T-helper 2 cell treated with Interferon-gamma antibody and Interleukin-4, amounts not matched to agents 5 μg/mL and 100 μg/mL, for 36 hours (primary cell): ENCODE measurements at places on chromosomes 6 and 20.
A peak's percentile ranks its signal among the peaks of the same experiment; 100 is the strongest.

DNA sequence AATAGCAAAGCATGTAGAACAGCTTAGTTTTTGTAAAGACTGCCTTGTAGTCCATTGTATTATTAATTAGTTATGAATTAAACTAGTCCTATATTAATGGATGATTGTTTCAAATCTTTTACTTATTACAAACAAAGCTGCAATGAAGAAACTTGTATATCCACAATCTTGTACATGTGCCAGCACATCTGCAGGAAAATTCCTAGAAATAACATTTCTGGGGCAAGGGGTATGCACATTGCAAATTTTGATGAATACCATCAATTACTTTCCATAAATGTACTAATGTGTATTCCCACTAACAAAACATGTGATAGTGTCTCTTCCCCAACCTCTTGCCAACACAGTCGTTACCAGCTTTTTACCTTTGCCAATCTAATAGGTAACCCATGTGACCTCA lies 73.6 kb upstream of the AKAP12 start:
- DNase-seq: no peak
- no peaks in the 10 kb centered on the region for H3K36me3 ChIP-seq
- H3K27ac ChIP-seq: no peak overlapping the region
- no peaks in the 10 kb centered on the region for H3K4me1 ChIP-seq
- H3K27me3 ChIP-seq: peaks cover 10% of the 10 kb centered on the region

DNA sequence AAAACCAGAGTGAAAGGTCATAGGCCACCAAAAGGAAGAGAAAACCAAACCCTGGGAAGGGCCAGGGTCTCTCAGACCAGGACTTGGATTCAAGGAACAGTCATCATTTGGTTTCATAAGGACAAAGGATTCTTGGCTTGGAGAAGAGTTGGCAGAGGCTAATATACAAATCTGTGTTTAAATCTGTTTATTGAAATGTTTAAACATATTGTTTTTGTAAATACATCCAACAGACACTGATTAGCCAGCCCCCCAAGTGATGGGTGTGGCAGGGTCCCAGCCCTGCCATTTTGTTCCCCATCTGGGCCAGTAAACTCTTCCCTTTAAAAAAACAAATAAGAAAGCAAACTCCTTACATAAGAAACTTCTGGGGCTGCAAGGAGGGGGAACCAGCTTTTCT lies 6.1 kb upstream of the ZNF831 start:
- no peaks in the 10 kb centered on the region for H3K27me3 ChIP-seq
- H3K36me3 ChIP-seq: peaks cover 15% of the 10 kb centered on the region
- no peak for DNase-seq
- no peak overlapping the region for H3K4me3 ChIP-seq

- no peak for DNase-seq
- H3K4me3 ChIP-seq: no peak overlapping the region
- H3K27me3 ChIP-seq: no peaks in the 10 kb centered on the region
- H3K36me3 ChIP-seq: peaks cover 9% of the 10 kb centered on the region
These were observed 31.2 kb upstream of the CCND3 start for GRCh38 chr6:41972826-41973225.

- no peaks in the 10 kb centered on the region for H3K4me1 ChIP-seq
- H3K27me3 ChIP-seq: no peaks in the 10 kb centered on the region
- H3K27ac ChIP-seq: no peak overlapping the region
- no peaks in the 10 kb centered on the region for H3K36me3 ChIP-seq
- no peak overlapping the region for H3K4me3 ChIP-seq
- DNase-seq: no peak
These were observed 70.4 kb upstream of the SLC24A3 start for GRCh38 chr20:19141998-19142397.

DNA sequence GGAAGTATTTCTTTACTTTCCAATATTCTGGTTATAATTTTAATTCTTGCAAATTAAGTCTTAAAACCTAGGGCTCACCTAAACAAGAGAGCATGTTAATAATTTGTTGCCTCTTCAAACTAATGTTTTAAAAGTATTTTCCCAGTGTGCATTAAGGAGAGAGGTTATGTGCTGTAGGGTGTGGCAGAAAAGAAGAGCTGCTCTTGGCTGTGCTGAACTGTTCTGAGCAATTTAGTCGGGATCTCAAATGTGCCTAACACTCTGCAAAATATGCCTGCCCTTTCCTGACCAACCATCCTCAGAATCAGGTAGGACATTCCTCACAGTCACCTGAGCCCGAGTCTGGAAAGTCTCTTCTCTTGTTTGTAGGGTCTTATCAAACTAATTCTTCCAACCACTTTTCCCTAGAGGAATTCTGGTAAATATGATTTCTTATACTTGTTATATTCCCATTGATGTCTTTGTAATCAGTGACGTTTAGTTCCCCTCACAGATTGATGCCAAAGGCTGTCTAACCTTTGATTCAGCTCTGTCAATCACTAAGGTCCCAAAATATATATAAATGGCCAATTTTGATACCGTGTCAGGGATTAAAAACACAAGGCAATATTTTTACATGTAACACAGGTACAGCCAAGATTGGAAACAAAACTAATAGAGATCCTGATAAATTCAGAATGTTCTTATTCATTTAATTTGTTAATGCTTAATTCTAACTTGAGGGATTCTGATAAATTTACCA lies 298.4 kb downstream of the ADGB start:
- H3K4me1 ChIP-seq: peaks cover 3% of the 10 kb centered on the region
- no peak overlapping the region for H3K27ac ChIP-seq
- no peaks in the 10 kb centered on the region for H3K36me3 ChIP-seq
- H3K27me3 ChIP-seq: peaks cover 2% of the 10 kb centered on the region
- no peak overlapping the region for H3K4me3 ChIP-seq

- peak overlapping the region; percentile 74 for H3K27ac ChIP-seq
- peak overlapping the region; percentile 78 for H3K4me3 ChIP-seq
- H3K36me3 ChIP-seq: peaks cover 27% of the 10 kb centered on the region
- H3K27me3 ChIP-seq: no peaks in the 10 kb centered on the region
These were observed 87.3 kb upstream of the TULP1 start for GRCh38 chr6:35599761-35600658.

DNA sequence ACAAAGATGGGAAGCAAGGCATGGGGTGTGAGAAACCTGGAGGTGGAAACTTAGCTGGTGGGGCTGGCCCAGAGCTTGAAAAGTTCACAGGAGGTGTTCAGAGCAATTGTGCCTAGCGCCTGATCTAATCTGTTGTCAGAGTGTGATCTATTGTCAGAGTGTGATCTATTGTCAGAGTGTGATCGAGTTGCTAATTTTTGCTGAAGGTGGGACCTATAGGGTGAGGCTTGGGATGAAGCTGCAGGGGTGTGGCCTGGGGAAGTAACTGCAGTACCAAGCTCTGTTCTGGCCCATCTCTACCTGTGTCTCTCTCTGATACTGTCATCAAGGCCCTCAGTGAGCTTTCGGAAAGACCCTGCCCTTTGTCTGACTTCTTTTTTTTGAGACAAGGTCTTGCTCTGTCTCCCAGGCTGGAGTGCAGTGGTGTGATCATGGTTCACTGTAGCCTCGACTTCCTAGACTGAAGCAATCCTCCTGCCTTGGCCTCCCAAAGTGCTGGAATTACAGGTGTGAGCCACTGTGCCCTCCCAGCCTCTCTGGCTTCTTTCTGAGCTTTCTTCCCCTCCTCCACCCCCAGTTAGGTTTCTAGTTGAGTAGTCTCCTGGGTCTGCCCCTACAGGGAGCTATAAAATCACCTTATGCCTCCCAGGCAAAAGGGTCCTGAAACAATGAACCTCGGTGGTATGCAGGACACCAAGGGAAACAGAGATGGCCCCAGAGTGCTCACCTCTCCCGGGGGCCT lies 150.8 kb upstream of the RNF24 start:
- peaks cover 56% of the 10 kb centered on the region for H3K4me1 ChIP-seq
- H3K27me3 ChIP-seq: no peaks in the 10 kb centered on the region
- H3K27ac ChIP-seq: peak overlapping the region; percentile 43
- DNase-seq: no peak
- H3K4me3 ChIP-seq: no peak overlapping the region

DNA sequence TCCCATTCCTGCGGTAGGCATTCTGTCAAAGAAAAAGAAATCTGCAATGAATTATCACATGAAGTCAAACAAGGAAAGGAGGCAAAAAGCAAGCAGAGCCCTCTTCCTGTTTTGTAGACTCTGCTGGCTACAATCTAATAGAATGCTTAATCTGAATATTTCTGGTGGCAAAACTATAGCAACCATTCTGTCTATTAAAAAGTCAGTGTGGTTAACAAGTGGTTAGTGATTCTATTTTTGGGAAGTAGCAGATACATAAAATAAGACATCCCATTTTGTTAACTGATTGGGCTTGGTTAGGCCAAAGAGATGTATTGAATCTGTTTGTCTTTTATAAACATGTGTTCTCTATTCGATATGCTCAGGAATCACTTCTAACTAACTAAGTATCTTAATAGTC lies 442.3 kb downstream of the CDC5L start:
- peaks cover 10% of the 10 kb centered on the region for H3K36me3 ChIP-seq
- no peak overlapping the region for H3K27ac ChIP-seq
- peaks cover 25% of the 10 kb centered on the region for H3K4me1 ChIP-seq
- no peak for DNase-seq

DNA sequence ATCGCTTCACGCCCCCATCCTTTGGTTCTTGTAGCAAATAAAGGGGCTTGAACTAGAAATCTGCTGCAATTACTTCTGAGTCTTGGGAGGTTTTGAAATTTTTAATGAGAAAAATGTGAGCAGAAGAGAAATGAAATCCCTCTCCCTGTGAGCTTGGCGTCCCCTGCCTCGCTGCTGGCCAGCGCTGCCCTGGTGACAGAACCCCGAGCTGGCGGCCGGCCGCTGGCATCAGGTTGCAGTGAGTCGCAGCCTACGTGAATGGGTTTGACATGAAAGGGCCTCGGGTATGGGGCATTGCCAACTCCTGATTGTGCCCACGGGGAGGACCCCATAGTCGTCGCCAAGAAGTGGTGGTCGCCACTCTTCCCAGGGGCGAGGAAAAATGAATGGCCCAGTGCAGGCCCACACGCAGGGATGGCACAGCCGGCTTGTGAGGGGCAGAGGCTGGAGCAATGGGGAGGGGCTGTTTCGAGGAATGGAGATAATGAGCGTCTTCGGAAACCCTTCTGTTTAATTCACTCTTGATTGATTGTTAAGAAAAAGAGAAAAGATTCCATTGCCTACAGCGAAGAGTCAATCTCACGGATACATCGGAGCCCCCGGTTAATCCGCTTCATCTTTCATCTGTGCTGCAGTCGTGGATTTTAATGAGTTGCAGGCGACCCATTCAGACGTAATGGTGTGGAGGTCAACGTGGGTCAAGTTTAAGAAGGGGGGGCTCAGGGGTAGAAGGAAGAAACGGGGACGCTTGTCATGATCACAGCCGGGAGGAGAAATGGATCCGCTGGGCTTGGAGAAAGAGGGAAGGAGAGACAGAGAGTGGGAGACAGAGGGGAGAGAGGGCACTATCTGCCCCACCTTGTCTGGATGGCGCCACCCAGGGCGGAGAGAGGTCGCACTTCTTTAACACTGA lies 380.1 kb downstream of the THBS2 start:
- H3K27me3 ChIP-seq: no peaks in the 10 kb centered on the region
- no peaks in the 10 kb centered on the region for H3K36me3 ChIP-seq
- no peaks in the 10 kb centered on the region for H3K4me1 ChIP-seq

GRCh38 chr6:130293800-130294199 lies 71.0 kb upstream of the SAMD3 start:
- no peak overlapping the region for H3K4me3 ChIP-seq
- no peaks in the 10 kb centered on the region for H3K4me1 ChIP-seq
- H3K36me3 ChIP-seq: no peaks in the 10 kb centered on the region

DNA sequence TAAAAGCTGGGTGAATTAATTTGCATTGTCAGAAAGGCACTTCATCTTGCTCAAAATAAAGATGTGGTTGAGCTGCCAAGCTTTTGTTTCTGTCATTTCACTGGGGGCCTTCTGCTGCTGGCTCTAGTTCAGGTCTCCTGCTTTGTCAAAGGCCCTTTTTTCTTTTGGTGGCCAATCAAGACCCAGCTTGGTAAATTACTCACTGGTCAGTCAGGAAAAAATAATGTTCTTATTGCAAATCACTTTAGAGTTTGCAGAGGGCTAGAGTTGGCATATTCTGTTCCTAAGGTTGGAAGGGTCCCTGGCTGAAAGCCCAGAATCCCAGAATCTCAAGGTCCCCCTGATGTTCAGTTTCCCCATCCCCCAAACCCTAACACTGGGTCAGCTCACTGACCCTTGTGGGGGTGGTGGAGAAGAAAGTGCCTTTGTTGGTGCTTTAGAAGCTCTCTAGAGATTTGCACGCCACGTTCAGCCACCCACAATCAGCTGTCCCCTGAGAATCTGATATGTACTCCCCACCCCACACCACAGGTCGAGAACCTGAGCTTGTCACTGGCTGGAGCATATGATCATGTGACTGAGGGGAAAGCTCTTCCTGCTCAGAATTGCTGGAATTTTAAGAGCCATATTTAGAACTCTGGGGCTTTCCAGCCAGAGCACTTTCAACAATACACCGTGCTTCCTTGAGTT lies 21.7 kb upstream of the BNIP5 start:
- no peaks in the 10 kb centered on the region for H3K36me3 ChIP-seq
- peaks cover 26% of the 10 kb centered on the region for H3K4me1 ChIP-seq
- DNase-seq: no peak
- no peak overlapping the region for H3K4me3 ChIP-seq

DNA sequence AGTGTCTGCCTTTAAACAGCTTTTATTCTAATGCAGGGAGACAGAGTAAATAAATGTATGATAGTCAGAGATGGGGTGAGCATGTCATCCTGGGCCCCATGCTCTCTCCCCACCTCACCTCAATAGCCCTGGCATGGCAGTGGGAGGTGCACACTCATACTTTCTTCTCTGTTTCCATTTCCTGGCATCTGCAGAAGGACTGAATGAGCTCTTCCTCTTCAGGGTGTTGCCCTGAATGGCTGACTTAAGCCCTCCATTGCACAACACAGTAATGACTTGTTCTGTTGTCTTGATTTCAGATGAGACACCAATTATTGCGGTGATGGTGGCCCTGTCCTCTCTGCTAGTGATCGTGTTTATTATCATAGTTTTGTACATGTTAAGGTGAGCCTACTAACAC lies 57.0 kb upstream of the GNRH2 start:
- H3K4me1 ChIP-seq: peaks cover 39% of the 10 kb centered on the region
- DNase-seq: peak; percentile 85
- peaks cover 48% of the 10 kb centered on the region for H3K36me3 ChIP-seq
- H3K4me3 ChIP-seq: peak overlapping the region; percentile 2

GRCh38 chr20:8443464-8444072 lies 311.5 kb downstream of the PLCB1 start:
- H3K27me3 ChIP-seq: no peaks in the 10 kb centered on the region
- no peaks in the 10 kb centered on the region for H3K36me3 ChIP-seq
- no peak for DNase-seq

DNA sequence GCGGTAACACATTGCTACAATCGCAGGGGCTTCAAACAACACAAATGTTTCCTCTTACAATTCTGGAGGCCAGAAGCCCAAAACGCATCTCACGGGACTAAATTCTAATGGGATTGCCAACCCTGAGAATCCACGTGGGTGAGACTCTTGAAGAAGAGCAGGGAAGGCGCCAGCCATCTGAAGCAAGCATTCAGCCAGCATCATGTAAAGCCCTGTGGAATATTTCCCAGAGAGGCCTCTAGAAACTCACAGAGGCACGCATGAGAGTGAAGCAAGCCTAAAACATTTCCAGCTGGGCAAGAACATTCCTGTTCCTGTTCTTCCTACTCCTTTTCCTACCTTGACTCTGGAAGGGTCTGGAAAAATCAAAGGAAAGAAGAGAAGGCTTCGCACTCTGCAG lies 19.6 kb upstream of the FNDC1 start:
- no peak for DNase-seq
- H3K36me3 ChIP-seq: no peaks in the 10 kb centered on the region
- H3K27ac ChIP-seq: no peak overlapping the region
- no peak overlapping the region for H3K4me3 ChIP-seq
- H3K4me1 ChIP-seq: peaks cover 4% of the 10 kb centered on the region
- H3K27me3 ChIP-seq: peaks cover 29% of the 10 kb centered on the region
